ENCODE measurements at places on chromosomes 6 and 20.

DNA sequence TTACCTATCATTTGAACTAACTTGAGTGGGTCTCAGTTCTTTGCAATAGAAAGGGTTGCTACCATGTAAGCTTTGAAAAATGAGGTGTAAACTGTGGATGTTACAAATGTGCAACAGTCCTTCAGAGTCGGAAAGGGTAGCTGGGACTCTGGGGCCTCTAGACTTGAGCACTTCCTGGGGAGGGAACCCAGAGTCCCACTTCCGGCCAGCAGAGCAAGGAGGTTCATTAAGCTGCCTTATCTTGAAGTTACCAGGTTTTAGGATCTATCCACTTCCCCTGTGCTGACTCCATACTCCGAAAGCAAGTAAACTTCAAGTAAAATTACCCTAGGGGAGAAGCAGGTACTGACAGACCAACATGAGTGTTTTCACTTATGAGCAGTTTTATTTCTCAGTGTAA lies 9.4 kb downstream of the TRIM10 start:
- DNase-seq = no peak

DNA sequence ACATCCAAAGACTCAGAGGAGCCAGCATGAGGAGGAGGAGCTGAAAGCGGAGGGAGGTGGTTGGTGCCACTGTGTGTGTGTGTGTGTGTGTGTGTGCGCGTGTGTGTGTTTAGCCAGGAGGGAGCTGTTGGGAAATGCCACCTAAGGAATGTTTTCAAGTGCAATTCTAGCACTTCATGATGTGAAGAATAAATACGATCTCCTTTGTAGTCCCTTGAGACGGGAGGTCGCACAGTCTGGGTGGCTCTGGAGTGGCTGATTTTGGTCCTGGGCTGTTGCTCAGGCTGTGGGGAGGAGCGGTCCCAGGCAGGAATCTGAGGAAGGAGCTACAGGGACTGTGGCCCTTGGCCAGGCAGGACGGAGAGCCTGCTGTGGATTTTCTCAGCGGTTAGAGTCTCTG lies 93.7 kb downstream of the PPP1R14C start:
- no peak for DNase-seq

- DNase-seq = no peak
Observed at GRCh38 chr6:18536591-18537055, 149.5 kb downstream of the RNF144B start.

- no peak for DNase-seq
Observed at GRCh38 chr20:39851459-39851858, 837.6 kb downstream of the MAFB start.

All from activated CD4-positive, alpha-beta T cell treated with anti-CD3 and anti-CD28 coated beads for 1 hour (primary cell).